ENCODE measurements at places on chromosomes 2 and 18.

DNA sequence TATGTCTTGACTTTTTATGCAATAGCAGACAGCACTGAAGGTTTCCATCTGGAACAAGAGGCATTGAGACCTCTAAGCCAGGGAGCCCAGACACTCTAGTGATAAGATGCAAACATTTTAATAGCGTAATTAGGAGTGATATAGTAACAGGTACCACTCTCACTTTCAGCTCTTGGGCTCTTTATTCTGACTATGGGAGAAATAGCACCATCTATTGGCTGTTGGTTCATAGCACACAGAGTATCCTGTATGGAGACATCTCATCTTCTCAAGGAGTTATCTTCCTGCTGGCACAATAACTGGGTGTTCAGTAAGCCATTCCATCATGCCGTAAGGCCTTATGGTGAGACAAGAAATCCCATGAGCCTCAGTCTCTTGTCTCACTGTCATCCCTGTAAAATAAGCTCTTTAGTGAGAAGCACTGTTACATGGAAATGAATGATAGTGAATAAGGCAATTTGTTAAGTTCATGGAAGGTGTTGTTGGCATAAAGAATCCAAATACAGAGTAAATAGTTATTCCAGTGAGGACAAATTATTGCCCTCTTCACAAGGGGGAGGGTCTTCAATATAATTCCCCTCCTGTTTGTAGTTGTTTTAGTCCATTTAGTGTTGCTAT lies 48.3 kb downstream of the THUMPD2 start:
- no peak for DNase-seq

GRCh38 chr2:227404585-227405271 lies 17.0 kb upstream of the SCYGR1 start:
- DNase-seq, result no peak

DNA sequence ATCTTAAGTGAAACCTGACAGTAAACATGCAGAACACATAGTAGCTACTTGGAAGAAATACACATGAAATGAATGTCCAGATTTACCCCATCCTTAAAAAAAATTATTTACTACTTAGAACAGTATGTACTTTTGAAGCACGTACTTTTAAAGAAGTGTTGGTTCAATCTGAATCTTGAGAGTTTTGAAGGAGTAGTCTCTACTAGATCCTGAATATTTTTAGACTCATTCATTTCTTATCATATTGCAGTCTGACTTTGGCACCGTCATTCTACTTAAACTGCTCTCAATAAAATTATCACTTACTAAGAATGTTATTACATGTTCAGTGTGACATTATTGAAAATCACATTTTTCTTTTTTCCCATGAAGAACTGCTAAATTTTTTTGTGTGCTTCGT lies 187.8 kb downstream of the DPP4 start:
- no peak for DNase-seq

- DNase-seq, result no peak
Observed at GRCh38 chr2:156935616-156936015, 321.9 kb upstream of the GALNT5 start.

GRCh38 chr2:29064346-29064715 lies 10.0 kb downstream of the PCARE start:
- no peak for DNase-seq

GRCh38 chr2:118549503-118549902 lies 297.9 kb downstream of the EN1 start:
- no peak for DNase-seq

GRCh38 chr2:75221862-75222261 lies 22.5 kb upstream of the TACR1 start:
- DNase-seq, result no peak

- DNase-seq, result no peak
Observed at GRCh38 chr18:61448316-61448715, 115.1 kb downstream of the CDH20 start.

- DNase-seq, result no peak
Observed at GRCh38 chr2:12579018-12579417, 137.7 kb upstream of the TRIB2 start.

GRCh38 chr2:203871371-203871983 lies 3.9 kb downstream of the CTLA4 start:
- DNase-seq, result no peak
